ENCODE measurements at places on chromosomes 7 and 10.

GRCh38 chr10:30988831-30989435, 42.7 kb downstream of the ZNF438 start:
- DNase-seq = no peak

- no peak for DNase-seq
These were observed 15.5 kb upstream of the ICA1 start for GRCh38 chr7:8277394-8277982.

DNA sequence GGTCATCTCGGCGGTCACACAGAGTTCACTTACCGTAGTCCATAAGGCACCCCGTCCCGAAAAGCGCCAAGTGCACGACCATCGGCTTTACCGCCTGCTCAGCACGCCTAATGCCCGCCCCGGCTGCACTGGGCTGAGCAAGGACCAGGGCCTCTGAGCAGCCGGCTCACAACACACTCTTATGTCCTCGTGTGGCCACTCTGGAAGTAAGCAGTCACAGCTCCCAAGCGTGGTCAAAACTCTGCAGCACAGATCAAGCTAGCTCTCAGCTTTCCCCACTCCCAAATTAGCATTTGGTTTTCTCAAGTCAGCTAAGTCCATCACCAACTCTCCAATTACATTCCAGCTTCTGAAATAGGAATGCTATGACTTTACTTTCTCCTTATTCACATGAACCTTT, 57.7 kb downstream of the MAD1L1 start:
- DNase-seq = no peak

DNA sequence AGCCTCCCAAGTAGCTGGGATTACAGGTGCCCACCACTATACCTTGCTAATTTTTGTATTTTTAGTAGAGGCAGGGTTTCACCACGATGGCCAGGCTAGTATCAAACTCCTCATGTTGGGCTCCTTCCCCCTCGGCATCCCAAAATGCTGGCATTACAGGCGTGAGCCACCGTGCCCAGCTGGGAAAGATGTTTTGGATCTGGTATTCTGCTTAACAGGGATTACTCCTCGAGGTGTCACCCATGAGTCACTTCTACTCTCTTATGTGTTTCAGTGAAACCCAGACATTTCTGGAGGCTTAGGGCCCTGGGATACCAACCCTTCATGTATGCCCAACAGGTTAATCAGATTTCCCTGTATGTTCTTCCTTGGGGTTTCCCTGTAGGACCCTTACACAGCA, 11.8 kb upstream of the OPN4 start:
- DNase-seq = no peak

DNA sequence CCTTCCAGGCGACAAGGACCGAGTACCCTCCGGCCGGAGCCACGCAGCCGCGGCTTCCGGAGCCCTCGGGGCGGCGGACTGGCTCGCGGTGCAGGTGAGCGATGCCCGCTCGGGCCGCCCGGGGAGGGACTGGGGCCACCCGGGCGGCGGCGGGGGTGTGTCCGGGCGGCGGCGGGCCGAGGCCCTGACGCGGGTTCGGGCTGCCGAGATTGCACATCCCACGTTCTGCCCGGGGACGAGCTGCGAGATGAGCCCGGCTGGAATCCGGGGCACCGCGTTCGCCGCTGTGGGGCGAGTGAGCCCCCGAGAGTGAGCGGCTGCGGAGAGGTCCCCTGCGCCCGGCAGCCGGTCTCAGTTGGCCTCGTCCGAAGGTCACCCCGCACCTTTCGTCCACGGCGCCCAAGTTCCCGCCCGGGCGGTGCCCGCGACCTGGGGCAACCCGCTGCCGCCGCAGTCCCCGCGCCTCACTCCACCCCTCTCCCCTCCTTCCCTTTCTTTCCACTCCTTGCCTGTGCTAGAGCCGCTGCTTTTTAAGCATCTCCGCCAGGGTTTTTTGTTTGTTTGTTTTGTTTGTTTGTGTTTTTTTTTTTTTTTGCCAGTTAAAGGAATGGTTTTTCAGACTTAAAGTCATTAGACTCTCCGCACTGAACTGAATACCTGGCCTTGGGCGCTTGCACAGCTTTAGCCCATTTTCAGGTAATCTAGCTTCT, 515 bp downstream of the RALA start:
- DNase-seq = no peak

DNA sequence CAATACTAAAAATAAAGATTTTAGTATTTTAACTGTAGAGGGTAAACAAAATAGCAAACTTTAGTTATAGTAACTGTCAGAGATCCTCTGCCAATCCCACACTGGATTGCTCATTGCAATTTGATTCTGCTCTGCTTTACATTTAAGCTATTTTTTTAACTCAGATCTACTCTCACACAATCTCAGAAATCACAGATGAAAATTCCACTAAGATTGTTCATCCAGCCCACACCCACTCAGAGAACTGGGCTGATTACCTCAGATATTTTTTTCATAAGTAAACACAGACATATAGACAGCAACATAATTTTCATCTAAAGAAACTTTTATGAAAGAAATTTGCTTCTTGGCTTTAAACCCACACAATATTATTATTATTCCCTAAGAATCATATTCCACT, 7.0 kb downstream of the OSBPL3 start:
- DNase-seq = no peak

- DNase-seq = peak; percentile 42
These were observed 1.1 kb downstream of the RHOBTB1 start for GRCh38 chr10:60942788-60943315.

DNA sequence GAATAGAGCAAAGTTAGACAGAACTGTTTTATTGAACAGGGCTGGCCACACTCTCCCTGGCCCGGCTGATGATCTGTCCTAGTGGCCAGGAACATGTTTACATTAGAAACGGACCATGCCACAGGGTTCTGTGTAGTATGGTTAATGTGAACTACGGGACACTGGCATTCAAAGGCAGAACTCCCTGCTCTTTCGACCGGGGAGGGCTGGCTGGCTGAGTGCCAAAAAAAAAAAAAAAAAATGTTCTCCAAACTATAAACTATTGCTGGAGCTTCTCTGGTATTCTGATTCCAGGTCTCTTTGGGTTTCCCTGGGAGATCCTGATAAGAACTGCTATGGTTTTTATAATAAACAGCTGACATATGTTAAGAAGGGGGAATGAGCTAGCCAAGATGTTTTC, 1262.6 kb upstream of the SORCS1 start:
- DNase-seq = no peak

GRCh38 chr7:134811765-134812164, 32.3 kb downstream of the CALD1 start:
- no peak for DNase-seq

DNA sequence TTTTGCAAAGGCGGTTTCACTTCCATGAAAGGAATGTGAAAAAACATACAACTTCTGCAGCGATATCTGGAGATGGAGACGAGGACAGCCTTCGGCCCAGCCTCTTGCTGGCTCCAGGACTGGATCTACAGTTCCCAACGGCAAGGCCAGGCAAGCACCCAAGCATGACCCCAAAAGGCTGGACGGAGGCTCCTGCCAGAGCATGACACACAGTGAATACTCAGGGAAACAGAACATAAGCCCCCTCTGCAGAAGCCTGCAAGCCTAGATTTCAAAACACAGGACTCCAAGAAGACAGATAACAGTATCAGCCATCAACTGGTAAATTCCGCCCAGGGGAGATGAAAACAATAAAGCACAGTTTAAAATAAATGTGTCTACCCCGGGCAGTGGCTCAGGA, 3.3 kb upstream of the LRRC27 start:
- DNase-seq = no peak

DNA sequence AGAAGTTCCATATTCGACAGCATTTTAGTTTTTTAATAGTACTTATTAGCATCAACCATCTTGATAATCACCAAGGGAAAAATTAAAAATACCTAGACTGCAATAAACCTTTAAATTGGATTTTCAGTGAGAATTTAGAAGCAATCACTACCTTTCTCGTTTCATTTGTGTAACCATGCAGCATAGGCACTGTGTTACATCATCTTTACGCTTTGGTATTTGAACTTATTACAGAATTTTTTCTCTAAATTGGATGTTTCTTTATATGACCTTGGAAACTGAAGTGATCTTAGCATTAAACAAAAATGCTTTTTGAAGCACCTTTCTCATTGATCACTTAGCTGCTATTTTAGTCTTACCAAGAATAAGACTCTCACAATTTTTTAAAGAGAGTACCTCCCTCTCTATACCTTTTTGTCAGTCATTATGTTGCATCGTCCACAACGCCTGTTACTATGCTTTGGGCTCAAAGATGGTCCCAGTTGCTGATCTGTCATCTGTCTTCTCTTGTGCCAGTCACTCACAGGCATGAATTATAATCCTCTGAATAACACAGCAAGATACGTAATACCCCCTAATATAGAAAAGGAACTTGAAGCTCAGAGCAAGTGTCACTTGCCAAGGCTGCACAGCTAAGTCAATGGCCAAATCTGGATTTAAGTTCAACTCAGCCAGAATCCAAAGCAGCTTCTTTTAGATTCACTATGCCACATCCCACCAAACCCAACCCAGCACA, 19.6 kb upstream of the ASCC1 start:
- no peak for DNase-seq

DNA sequence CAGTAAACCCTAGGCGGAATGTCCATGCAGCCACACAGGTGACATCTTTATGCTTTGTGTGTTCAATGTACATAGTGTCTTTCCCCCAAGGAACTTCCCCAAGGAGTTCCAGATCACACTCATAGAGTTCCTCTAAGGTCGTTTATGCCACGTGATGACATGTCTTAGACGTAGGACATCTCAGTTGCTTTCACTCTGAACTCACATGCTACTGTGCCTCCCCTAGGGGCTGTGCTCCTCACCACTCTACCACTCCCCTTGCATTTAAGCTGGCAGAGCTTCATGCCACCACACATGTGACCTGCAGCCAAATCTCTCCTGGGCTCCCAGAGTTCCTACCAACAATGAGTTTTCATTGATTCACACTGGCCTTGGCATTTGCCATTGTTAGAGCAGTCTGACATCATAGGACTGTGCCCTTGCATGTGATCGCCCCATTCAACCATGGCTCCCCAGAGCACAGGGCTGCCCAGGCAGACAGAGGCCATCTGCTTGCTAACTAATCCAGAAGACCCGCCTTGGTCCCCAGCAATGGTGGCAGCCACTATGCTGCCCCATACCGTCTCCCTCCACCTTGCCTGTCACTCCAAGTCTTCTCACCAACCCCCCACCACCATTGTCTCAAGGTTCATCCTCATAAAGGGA, 95.3 kb upstream of the MACROH2A2 start:
- DNase-seq = no peak

GRCh38 chr7:139886206-139886605, 57.1 kb downstream of the TBXAS1 start:
- DNase-seq = no peak

DNA sequence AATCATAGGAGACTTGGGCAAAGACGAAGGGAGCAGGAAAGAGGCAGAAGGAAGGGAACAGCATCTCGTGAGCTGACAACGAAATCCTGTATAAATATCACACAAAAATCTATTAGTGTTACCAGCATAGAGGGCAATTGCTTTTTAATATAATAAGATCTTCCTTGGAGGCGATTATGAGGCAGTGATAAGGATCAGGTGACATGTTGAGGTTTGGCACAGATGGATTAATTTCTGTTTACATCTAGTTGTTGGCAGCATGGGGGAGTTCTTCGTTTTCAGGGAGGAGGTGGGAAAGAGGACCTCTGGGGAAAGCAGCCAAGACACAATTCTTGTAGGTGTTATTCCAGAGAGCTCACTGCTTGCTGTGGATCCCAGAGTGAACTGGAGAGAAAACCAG, 163.8 kb downstream of the PLXNA4 start:
- DNase-seq = no peak

DNA sequence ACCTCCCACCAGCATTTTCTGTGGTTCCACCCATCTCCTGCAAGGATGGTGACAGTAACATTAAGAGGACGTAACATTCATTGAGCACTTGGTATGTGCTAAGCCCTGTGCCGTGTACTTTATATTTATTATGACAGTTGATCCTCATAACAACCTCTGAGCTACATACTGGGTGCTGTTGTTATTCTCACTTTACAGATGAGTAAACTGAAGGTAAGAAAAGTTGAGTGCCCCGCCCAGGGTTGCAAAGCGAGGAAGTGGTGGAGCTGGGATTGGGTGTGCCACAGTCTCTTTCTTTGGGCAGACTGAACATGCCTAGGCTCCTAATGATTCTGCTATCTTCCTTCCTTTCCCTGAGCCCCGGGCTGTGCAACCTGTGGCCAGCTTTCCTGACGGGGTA, 107.4 kb downstream of the SH3PXD2A start:
- no peak for DNase-seq

GRCh38 chr7:120994512-120995410, 6.2 kb downstream of the CPED1 start:
- no peak for DNase-seq

GRCh38 chr7:73701357-73701995, 18.0 kb downstream of the STX1A start:
- no peak for DNase-seq

DNA sequence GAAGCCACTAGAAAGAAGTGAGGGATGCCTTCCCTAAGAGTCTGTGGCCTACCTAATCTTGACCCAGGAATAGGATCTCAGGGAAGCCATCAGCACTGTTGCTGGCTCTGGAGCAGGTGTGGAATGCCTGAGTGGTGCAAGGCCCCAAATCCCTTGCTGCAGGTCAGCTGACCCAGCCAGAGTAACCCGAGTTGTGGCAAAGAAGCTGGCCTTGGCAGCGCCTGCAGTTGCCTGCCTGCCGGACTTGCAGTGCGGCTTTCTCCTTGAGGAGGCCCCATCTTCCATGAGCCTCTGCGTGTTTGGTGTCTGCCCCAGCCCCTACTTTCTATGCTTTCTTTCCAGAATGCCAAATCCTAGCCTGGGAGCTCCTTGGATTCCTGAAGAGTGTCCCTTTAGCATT, 5.8 kb downstream of the KIAA1217 start:
- no peak for DNase-seq

- DNase-seq = peak; percentile 42
These were observed 734 bp downstream of the PTPN12 start for GRCh38 chr7:77537778-77538280.

GRCh38 chr10:34163075-34163905, 651.8 kb downstream of the PARD3 start:
- no peak for DNase-seq

GRCh38 chr10:16832351-16833080, 15.3 kb upstream of the RSU1 start:
- DNase-seq = no peak

DNA sequence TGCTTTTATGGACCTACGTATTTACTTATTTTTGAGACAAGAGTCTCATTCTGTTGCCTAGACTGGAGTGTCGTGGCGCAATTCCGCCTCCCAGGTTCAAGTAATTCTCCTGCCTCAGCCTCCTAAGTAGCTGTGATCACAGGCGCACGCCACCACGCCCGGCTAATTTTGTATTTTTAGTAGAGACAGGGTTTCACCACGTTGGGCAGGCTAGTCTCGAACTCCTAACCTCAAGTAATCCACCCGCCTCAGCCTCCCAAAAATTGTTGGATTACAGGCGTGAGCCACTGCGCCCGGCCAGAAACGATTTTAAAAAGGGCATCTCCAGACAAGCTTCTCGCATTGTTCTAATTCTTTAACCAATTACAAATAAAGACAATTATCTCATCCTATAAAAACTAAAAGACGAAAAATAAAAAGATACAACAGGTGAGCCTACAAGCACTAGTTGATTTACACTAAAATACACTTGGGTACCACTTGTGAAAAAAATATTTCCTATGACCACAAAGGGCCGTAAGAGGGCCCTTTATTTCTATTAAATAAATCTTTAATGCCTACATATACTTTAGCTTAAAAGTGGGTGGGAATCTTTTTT, 2.4 kb downstream of the TRA2A start:
- no peak for DNase-seq

GRCh38 chr10:22258471-22258870, 40.7 kb upstream of the EBLN1 start:
- no peak for DNase-seq

GRCh38 chr7:113799896-113800295, 118.9 kb downstream of the PPP1R3A start:
- DNase-seq = no peak

Measured in hypothalamus (tissue), 51 donors.